Astrocyte of the hippocampus (primary cell): ENCODE measurements at places on chromosomes 1 and 21.

- no peak for DNase-seq
Observed at GRCh38 chr1:7770669-7770996, 463 bp upstream of the VAMP3 start.

GRCh38 chr1:42136466-42136865, 16.7 kb upstream of the GUCA2B start:
- DNase-seq, result no peak

- DNase-seq, result no peak
Observed at GRCh38 chr1:117636637-117637425, 31.0 kb downstream of the TENT5C start.

DNA sequence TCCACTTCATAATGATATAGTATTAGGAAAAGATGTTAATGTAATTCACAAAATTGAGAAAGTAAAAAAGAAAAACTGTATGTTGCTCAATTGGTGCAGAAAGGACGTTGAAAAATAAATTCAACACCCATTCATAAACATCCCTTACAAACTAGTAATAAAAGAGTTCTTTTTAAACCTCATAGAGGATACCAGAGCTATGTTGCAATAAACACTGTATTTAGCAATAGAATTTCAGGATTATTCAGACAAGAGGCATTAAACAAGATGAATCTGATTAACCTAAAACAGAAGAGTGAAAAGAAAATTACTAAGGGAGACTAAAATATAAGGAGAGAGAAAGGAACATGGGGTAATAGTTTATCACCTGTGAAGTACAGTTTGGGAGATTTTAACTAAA, 154.8 kb downstream of the NTPCR start:
- no peak for DNase-seq

DNA sequence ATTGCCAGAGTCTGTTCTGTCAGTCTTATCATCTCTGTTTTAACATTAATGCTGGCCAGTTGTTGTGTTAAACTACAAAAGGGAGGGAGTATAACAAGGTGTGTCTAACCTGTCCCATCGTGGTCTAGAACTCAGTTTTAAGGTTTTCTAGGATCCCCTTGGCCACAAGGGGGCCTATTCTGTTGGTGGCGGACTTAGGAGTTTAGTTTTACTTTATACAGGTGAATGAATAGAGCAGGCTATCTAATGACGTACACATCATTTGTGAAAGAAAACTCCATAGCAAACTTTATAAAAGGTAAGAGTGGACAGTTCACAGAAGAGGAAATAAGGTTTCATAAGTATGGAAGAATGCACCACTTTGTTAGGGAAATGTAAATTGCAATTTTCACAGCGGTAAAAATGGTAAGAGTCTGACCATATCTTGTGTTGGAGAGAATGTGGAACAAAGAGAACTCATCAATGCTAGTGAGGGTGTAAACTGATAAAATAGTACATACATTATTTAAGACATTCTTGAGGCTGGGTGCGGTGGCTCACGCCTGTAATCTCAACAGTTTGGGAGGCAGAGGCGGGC, 2.5 kb upstream of the ATF6 start:
- peak; percentile 22 for DNase-seq

- no peak for DNase-seq
Observed at GRCh38 chr1:6690186-6690585, 11.4 kb downstream of the DNAJC11 start.

GRCh38 chr1:183272390-183272848, 86.4 kb downstream of the LAMC2 start:
- peak; percentile 62 for DNase-seq

DNA sequence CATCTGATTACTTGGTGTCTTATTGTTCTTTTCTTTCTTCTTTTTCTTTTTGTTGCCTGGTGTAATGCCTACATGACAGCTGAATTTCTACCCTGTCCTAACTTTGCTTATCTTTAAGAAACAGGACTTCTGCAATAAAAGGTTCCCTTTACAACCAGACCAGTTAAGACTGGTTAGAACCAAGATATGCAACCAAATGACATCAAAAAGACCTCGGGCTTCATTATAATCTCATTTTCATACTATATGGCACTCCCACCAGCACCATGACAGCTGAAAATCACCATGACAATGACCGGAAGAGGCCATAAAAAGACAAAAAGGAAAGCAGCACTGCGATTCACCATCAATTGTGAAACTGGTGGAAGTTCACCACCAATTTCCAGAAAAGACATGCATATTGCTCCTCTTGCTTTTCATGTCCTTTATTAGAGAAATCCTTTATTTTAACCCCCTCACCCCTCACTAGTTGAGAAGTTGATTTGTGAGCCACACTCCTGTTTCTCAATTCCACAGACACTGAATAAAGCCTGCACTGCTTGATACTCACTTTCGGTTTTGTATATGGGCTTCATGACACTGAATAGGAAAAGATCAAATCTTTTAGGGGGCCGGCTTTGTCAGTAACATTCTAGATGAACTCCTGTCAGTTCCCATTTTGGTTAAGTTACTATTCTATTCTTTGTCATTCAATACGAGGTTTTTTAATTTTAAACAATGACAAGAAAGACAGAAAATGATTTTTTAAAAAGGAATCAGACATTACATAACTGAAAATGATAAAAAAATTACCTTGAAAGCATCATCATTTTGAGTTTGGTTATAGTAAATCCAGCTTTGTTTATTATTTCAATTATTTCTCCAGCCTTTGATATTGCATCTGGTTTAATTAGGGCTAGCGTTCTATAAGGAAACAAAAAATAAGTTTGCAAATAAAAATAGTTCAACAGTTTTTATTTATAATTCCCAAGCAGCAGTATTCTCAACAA, 58.1 kb downstream of the NME7 start:
- DNase-seq, result no peak

DNA sequence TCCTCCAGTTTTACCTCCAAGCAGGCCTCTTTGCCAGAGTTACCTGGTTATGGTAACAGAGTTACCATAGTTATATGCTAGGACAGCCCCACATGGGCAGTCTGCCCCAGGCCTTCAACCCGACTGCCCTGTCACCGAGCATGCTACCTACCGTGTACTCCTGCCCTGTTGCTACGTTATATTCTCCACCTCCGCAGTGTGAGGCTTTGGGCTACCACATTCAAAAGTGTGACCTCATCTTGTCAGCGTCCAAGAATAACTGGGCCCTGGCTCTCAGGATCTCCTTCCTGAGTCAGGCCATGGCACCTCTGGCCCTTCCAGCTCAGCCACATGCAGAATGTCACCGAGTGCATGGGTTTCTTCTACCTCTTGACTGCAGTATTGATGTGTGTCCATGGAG, 8.9 kb downstream of the MAPKAPK2 start:
- DNase-seq, result peak; percentile 78

DNA sequence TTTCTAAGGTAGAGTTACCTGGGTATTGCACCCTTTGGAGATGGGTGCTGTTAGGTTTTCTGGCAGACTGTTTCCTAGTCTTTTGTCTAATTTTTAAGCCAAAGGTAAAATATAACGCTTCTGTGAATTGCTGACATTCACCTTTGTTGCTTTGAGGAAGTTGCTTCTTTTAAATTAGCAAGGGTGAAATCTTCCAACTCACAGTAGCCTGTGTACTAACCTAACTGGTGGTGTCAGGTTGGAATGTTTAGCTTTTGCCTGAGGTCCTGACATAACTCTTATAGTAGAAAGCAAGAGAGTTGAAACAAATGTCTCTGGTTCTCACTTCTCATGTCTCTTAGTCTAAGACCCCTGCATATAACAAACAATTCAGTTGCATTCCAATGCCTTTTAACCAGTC, 61.1 kb upstream of the LPGAT1 start:
- no peak for DNase-seq

DNA sequence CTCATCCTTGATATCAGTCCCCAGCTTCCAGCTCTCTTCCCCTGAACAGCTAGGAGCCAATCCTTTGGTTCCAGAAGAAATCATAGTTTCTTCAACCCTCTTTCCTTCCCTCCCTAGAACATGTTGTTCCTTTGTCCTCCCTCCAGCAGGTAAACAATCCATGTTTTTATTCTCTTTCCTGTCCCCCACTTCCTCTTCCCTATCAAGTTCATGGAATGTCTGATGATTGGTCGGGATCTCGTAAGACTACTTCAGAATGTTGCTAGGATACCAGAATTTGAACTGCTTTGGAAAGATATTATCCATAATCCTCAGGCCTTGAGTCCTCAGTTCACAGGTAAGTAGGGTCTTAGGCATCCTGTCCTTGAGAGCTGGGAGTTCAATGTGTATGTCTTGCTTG, 23.1 kb upstream of the SLC27A3 start:
- no peak for DNase-seq

DNA sequence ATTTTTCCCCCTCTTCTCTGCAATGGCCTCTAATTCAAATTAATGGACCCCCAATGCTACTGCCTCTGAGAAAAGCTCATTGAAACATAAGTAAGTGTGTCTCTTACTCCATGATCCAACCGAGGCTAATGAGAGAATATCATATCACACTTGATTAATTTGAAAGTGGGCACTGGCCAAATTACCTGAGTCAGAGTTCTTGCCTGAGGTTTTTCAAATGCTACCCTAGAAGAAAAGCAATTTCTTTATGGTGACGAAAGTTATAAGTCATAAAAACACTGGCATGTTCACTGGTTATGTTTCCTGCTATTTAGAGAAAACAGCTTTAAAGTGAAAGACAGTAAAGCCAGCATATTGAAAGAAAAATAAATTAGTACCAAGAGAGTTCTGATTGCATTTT, 368.8 kb upstream of the TMPRSS15 start:
- DNase-seq, result peak; percentile 13

GRCh38 chr1:28782011-28782410, 30.0 kb upstream of the OPRD1 start:
- no peak for DNase-seq

DNA sequence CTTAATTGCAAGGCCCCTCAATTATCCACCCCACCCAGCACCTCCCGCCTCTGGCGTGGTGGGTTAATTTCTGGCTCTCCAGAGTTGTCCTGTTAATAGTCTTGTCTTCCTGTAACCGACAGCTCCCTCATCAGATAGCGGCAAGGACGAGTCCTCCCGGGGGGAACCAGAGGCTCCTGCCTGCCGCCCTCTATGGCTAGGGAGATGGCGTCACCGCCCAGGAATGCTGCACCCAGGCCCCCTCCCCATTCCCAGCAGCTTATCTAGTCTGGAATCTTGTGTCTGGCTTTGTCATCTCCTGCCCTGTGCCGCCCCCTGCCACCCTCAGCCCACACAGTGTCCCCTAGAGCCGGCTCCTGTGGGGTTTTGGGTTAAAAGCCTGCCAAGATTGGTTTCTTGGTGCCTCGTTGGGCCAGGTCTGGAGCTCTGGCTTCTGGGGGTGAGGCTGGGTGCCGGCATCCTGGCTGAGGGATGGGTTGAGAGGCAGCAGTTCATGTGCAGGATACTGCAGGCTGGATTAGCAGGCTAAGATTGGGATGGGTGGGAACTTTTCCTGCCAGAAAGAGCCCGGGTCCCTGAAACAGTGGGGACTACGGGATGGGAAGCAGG, 48.8 kb downstream of the EDN2 start:
- peak; percentile 83 for DNase-seq

- DNase-seq, result no peak
Observed at GRCh38 chr1:192974701-192975100, 84.5 kb downstream of the UCHL5 start.

DNA sequence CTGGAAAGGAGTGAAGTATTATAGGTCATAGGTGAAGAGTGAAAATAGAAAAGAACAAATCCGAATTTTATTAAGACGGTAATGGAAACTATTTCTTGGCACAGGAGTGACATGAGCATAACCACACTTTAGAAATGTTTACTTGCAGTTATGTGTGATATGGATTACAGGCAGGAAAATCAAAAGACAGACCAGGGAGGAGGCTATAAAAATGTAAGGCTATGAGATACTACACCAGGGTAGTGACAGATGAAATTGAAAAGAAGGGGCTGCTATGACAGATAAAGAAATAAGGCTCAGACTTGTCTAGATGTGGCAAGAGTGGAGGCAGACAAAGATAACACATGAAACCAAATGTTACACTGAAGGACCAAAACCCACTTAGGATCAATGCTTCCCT, 31.7 kb downstream of the GPATCH2 start:
- no peak for DNase-seq

- DNase-seq, result peak; percentile 75
Observed at GRCh38 chr1:233790662-233791371, 113.7 kb upstream of the SLC35F3 start.

DNA sequence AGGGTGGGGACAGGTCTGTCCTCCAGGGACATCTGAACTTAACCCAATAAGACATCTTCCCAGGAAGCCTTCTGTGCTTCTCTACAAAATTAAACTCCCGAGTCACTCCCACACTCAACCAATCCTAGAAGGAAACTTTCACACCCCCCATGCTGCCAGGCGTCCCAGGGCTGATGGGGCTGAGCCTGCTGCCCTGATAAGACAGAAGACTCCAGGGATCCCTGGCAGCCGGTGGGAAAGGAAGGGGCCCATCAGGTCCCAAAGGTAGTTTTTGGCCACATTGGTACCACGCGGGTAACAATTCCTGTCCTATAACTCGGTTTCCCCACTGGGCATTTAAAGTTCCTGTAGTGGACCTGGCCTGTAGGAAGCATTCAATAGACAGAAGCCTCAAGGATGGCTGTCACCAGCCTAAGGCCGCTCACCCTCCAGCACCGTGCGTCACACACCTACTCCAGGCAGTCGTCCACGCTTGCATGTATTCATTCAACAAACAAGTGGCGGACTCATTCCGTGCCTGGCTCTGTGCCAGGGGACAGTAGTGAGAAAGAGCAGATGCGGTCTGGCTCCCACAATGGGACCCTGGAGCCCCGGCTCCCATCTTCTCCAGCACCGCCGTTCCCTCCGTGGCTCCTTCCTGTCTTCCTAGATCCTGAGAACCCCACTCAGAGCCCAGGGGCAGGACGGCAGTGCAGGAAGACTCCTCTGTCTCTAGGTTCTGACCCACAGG, 465.2 kb downstream of the NPHP4 start:
- no peak for DNase-seq

DNA sequence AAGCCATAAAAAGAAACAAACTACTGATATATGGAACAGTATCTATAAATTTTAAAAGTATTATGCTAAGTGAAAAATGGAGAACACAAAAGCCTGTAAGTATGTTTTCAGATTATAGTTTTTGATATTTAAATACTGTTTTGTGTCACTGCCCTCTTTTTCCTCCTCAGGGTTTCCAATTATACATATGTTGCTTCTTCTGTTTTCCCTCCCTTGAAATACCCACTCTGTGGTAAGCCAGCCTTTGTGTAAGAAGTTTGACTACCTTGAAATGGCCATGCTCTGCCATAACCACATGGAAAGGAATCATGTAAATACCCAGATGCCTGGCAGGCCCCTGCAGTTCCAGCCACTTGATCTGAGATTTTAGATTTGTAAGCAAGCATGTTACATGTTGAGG, 248.3 kb downstream of the AKT3 start:
- no peak for DNase-seq

- no peak for DNase-seq
Observed at GRCh38 chr1:160629286-160630210, 17.3 kb downstream of the SLAMF1 start.

DNA sequence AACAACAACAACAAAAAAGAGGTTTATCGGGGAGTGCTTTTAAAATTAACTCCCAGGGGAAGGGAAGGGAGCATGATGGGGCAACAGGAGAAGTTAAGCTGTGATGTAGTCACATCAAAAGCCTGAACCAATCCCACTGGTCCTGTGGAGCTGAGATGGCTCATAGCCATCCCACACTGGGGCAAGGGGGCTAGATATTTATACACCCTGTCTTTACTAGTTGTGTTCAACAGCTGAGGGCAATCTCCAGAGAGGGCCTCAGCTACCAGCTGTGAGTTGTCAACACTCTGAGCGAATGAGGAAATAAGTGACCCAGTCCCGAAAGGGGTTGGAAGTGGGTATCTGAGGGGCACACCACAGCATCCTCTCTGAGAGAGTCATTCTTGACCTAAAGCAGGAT, 31.0 kb upstream of the CREG1 start:
- DNase-seq, result no peak
